Right lung (tissue), 10 donors: ENCODE measurements at places on chromosomes 12 and 14.

GRCh38 chr12:27319848-27320247 is 12.8 kb upstream of the BMAL2 start:
- DNase-seq, result no peak

GRCh38 chr12:10243818-10244520 is 31.3 kb downstream of the GABARAPL1 start:
- no peak for DNase-seq

DNA sequence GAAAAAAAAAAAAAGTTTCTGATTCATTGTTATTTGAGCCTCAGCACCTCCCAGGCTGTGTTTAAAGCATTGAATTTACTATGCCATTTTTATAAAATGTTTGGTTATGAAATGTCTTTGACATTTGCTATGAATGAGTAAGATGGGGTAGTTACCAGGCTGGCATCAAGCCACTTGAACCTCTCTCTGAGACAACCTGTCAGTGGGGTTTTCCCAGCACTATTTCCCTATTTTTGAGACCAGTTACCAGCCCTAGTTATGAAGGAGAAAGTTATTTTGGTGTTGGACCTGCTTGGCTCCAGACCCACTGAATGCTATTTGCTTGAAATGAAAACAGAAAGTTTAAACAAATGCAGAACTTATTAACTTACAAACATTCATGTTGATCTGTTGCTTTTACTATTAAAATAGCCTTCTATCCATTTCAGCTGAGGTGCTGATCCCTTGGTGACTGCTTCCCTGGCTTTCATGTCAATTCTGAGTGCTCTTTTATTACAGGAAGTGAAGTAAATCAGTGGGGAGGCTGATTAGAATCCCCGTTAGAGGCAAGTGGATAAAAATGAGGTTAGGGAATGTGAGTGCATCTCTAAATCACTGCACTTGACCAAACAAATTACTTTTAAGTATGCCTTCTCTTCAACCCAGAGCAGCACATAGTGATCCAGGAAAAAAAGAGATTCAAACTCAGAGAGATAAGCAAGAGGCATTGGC is 37.8 kb downstream of the LLPH start:
- no peak for DNase-seq

- DNase-seq, result no peak
Measured at GRCh38 chr14:103657471-103657870, 28.5 kb downstream of the KLC1 start.

GRCh38 chr12:89273525-89273924 is 78.8 kb downstream of the DUSP6 start:
- no peak for DNase-seq

DNA sequence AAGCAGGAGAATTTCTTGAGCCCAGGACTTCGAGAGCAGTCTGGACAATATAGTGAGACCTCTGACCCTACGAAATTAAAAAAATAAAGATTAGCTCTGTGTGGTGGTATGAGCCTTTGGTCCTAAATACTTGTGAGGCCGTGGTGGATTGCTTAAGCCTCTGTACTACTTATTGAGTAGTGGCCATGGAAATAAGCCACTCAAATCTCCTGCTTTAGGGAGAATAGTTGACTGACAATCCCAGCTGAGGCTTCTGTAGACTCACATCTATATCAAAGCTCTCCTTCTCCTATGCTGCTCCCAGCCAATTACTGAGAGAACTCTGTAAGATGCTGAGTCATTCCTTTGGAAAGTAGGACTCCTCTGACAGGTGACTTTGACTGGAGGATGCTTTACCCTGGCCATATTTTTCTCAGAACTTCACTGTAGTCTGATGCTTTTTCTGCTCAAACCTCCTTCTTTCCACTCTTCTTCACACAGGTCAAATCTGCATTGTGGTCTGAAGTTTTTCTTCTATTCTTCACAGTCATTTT is 420.2 kb downstream of the SLC6A15 start:
- no peak for DNase-seq

DNA sequence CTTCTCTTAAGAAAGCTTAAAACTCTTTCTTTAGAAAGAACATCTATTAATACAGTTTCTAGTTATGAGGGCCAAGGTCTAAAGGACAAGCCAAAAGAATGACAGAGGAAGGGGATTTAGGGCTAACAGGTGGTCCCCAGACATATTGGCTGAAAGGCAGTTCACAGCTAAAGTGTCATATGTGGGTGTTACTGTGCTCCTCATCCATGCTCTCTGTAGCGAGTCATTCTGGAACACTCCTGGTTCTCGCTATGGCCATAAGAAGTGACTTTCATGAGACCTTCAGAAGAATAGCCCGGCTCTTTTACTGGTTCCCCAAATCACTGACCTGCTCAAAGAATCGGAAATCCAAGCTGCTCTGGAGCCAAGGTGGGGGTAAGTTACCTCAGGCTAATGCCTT is 55.0 kb downstream of the TBK1 start:
- DNase-seq, result no peak

GRCh38 chr12:65836419-65837197 is 12.3 kb downstream of the HMGA2 start:
- no peak for DNase-seq

- peak; percentile 44 for DNase-seq
Measured at GRCh38 chr14:75821831-75822521, 159.8 kb downstream of the TGFB3 start.

- no peak for DNase-seq
Measured at GRCh38 chr14:94584591-94585280, 3.5 kb downstream of the SERPINA5 start.

DNA sequence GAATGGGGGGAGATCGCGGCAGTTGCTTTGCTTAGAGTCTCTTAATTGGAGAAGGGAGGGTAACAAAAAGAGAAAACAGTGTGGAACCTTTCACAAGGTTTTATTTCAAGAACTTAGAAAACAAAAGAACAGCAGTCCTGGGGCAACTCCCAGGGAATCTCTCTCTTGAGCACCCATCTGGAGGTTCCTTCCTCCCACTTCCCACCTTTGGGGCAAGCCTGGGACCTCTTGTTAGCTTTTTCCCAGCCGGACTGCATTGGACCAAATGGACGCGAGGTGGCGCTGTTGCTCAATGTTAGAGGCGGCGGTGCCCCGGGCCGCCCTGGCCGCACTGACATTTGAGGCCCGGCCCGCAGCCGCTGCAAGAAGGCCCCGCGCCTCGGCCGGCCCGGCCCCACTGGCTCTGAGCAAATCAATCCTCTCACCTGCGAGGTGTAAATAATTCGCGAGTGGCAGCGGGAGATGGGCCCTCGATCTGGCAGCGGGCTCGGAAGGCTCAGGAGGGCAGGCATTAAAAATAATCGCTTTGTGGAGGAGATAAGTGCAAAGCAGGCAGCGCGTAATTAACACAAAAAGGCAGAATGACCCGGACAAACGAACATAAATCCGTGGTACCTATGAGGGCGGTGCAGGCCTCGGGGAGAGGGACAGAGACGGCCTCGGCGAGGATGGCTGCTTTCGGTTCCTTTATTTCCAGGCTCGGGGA is 2.8 kb upstream of the HOXC8 start:
- DNase-seq, result peak; percentile 80

DNA sequence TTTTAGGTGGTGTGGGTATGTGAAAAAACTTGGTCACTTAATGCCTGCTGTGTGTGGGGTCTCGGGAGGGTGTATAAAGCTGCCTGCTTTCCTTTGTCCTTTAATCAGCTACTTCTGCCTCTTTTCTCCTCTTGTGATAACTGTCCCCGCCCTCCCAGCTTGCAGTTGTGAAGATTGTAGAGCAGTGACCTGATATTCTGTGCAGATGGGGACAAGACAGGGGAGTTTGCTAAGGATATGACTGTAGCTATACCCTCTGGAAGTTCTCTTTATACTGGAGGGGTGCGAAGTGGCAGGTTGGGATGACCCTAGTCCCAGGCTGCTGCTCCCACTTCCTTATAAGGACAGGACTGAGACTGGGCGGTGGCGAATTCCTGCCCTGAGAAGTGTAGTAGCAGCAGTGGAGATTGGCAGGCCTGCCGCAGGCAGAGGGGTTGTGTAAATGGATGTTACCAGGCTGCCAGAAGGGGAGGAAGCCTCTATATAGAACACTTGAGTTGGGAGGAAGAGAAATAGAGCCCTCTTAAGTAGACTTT is 835 bp downstream of the MYL6 start:
- peak; percentile 64 for DNase-seq

DNA sequence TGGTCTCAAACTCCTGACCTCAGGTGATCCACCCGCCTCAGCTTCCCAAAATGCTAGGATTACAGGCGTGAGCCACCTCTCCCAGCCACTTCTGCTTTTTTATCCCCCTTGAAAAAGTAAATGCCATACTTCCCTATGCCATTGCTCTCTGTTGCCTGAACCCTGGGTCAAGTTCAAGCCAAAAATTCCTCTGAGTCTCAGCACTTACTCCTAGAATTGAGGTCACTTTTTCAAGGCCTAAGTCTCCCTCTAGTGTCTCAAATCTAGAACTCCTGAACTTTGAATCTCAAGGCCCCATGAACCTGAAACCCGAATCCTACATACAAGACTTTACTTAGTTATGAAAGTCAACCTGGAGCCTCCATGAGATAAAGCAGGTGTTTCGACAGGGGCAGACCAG is 1.4 kb upstream of the APOBEC1 start:
- DNase-seq, result no peak
